ENCODE measurements at places on chromosomes 4 and X. TPM values are rescaled to one million over a fixed set of nuclear protein-coding genes. Genes with fewer than 3 reads are reported as not detected.

DNA sequence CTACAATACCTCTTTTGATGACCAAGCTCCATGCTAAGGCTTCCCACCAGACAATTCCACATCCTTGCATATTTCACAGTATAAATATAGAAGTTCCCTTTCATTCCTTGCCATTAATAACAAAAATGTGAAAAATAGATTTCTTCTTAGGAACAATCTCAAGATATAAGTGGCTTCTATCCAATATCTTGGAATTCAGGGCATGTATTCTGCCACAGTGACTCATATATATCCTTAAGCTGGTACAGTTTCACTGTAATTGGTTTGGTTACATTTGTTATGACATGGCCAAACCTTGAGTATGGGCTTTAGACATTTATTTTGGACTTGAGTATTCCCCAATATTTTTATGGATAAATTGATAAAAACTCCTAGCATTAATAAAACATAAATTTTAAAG is 181.7 kb upstream of the DDX53 start:
- DNase-seq, result no peak

CLDN22 gene
- not detected for total RNA-seq

DNA sequence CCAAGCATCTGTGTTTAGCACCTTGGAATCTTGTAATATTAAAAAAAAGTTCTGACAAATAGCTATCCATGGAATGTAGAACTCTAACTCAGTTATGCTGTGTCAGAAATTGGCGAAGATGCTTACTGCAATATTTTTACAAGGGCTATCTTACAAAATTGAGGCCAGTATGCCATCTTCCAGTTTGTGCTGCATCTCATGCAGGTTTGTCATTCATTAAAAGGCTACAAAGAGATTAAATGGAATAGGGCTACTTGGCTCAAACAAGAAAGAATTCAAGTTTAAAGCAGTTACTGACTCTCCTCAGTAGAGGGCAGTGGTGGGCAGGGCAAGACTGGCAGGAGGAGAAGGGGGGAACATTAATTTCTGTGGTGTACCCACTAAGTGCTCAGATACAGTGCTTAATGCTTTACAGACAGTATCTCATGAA is 66.5 kb downstream of the SHROOM4 start:
- DNase-seq, result no peak

F9 gene
- not detected for total RNA-seq

- no peak for DNase-seq
Observed at GRCh38 chr4:12084690-12085089, 656.0 kb upstream of the HS3ST1 start.

- no peak for DNase-seq
Observed at GRCh38 chrX:7891928-7892327, 35.3 kb downstream of the PNPLA4 start.

FGF13 gene
- total RNA-seq, result not detected

TLL1 gene
- not detected for total RNA-seq

RHOH gene
- 190 TPM for total RNA-seq

GRCh38 chr4:121155893-121156292 is 8.2 kb downstream of the TNIP3 start:
- DNase-seq, result no peak

DNA sequence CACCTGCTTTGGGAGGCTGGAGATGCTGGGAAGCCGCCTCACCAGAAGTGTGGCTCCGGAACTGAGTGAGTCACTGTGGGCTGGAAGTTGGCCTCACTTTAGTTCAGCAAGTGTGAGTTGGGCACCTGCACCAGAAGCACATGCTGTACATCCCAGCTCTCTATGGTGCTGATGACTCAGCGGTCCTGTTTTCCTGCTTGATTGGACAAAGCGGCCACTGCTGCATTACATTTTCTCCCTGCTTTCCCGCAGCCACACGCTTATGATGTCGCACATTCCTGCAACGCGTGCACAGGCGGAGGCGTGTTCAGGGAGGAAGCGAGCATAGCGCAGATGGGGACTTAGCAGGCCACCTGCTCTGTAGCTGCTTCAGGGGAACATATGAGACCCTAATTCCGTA is 26.7 kb upstream of the CLDN34 start:
- no peak for DNase-seq

ARL13A gene
- total RNA-seq, result not detected

DNA sequence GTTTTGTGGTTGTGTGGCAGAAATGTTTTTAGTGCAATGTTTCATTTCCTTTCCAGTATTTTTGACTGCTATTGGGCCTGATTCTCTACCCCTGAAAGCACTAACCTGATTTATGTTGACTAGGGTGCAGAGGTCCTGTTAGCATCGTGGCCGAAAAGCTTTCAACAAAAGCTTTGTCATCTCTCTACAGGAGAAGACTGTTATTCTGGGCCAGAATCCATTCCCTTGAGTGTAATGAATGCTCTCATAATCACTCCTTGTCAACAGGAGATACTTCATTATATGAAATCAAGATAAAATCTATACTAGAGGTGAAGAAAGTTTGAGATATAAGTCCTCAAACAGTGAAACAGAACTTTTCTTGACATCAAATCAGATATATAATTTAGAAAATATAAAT is 195.5 kb downstream of the ZNF330 start:
- DNase-seq, result no peak

SLC34A2 gene
- total RNA-seq, result not detected

SOX3 gene
- total RNA-seq, result not detected

DNA sequence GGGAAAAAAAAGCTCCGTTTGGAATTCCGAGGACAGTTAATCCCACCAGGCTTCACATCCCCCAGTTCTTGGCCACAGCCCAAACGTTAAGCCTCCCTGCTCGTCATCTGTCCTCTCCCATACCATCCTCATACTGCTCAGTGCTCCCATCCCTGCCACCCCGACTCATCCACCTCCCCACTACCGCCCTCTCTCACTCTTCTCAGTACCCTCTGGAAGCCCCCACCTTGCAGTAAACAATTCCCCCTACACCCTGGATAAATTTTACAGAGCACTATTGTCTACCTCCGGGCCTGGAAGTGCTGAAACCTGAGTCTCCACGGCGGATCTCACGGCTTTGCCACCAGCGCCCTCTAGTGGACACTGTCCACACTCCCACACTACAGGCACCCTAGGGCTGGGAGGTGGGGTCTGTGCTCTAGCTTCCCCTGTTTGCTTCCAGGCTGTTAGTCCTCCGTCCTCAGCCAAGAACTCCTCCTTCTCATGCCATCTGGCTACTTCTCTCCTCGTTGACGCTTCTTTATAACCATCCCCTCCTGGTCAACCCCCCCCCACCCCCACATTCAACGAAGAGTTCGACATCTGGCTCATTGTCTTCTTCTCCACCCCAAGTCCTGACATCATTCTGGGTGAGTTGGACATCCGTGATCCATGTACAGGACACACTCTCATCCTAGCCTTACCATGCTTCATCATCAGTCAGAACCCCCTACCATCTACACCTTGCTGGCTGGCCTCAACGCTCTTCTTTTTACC is 54.5 kb downstream of the RTL9 start:
- peak; percentile 61 for DNase-seq

- no peak for DNase-seq
Observed at GRCh38 chr4:103204111-103204510, 6.0 kb upstream of the CENPE start.

DNA sequence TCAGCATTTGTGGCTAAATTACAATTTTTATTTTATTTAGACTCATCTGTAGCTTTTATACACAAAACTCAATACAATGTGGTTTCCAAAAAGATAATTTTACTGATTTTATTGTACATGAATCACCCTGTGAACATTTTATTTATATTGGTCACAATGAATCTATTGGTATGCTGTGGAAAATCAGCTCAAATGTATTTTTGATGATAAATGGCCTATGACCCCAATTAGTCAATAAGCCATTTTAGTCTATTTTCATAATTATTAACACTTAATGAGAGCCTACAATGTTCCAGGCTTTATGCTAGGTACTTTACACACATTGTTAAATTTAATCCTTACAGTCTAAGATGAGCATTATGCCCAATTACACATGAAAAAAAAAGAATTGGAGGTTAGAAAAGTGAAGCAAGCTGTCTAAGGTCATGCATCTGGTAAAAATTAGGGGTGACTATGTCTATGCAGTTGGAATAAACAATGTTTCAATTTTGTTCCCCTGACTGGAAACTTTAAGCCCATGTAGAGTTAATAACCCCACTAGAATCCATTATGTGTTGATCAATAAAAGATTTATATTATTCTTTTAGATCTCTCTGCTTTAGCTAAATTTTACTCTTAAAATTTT is 344.7 kb downstream of the PABPC4L start:
- DNase-seq, result no peak

TDO2 gene
- not detected for total RNA-seq

DNA sequence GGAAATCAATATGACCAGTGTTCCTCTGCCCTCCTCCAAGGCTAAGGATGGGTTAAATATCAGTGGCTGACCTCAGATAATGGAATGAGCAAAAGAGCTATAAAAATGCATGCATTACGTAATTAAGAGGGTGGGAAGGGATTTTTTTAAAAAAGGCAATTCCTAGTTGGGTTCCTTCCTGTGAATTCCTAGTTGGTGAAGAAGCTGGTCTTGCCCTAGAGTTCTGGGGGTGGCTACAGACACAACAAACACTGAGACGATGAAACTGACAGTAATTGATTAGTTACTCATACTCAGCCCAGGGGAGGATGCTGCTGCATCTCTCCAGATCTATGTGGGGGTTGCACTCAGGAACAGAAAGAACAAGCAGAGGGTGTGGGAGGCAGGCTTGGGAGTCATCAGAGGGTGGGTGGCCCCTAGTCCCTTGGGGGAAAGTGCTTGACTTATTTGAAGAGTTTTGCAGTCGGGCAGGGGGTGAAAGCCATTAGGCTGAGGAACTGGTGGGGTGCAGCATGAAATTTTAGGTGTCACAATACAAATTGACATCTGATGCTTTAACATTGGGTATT is 662.0 kb upstream of the FRG1 start:
- DNase-seq, result no peak

F8A1 gene
- 50.5 TPM for total RNA-seq

DNA sequence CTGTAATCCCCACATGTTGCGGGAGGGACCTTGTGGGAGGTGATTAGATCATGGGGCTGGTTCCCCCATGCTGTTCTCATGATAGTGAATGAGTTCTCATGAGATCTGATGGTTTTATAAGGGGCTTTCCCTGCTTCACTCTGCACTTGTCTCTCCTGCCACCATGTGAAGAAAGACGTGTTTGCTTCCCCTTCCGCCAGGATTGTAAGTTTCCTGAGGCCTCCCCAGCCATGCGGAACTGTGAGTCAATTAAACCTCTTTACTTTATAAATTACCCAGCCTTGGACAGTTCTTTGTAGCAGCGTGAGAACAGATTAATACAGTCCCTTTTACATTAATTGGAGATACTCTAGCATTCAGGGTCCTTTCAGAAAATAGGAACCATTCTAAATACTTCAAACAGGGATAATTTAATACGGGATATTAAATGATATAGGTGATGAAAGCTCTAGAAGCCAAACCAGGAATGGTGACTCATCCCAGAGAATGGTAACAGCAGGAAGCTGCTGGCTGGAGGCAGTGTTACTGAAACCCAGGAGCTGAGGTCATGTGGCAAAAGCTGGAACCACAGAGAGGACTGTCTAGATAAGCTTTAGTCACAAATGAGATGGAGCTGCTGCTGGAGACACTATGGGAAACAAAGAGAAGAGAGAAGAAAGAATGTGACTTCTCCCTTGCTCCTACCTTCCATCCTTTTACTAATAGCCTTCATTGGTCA is 57.3 kb downstream of the GSTCD start:
- DNase-seq, result no peak

DNA sequence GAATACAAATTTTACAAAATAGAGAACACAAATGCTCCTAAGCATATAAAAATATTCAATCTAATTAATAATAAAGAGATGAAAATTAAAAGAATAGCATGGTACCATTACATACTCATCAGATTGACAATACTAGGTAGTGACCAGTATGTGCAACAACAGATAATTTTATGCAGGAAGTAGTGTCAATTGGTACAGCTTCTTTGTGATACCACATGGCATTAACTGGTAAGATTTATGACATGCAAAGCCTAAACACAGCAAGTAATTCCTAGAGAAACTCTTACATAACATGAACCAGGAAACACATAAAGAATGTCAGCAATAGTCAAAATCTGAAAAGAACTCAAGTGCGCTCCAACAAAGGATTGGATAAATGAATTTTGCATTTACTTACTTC is 26.3 kb downstream of the CXCL2 start:
- DNase-seq, result no peak

DNA sequence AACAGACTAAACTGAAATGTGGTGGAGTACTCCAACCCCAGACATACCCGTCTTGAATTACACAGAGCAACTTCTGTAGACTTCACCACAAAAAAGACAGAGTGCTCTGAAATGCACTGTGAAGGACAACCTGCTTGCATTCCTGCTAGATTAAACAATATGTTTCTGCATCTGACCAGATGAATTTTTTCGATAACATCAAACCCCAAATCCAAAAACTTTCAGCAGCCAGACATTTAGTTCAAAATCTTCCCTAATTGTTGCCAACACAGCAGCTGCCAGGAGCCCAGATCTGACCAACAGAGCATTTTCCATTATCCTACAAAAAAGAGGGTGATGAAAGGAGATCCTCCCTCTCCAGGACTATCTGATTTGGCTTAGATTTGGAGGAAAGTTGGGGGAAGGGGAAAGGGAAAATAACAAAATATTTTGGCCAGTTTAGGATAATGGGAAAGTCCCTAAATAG is 356.5 kb downstream of the PDGFC start:
- no peak for DNase-seq

DNA sequence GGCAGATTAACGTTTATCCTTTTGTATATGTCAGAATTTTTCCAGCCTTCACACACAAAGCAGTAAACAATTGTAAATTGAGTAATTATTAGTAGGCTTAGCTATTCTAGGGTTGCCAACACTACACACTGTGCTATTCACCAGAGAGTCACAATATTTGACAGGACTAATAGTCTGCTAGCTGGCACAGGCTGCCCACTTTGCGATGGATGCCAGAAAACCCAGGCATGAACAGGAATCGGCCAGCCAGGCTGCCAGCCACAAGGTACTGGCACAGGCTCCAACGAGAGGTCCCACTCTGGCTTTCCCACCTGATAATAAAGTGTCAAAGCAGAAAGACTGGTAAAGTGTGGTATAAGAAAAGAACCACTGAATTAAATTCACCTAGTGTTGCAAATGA is 94.8 kb downstream of the TET2 start:
- DNase-seq, result no peak

SEL1L3 gene
- total RNA-seq, result 62.8 TPM

- no peak for DNase-seq
Observed at GRCh38 chr4:146478009-146478408, 43.7 kb downstream of the SLC10A7 start.

LRRC66 gene
- total RNA-seq, result 0.25 TPM

GRCh38 chr4:188691811-188692210 is 552.6 kb downstream of the TRIML1 start:
- no peak for DNase-seq

GRCh38 chrX:18194688-18195087 is 26.0 kb downstream of the BEND2 start:
- DNase-seq, result no peak

GNRHR gene
- not detected for total RNA-seq

Measured in activated naive CD8-positive, alpha-beta T cell treated with anti-CD3 and anti-CD28 coated beads, Interleukin-2, amount 10 ng/mL, durations not matched to agents 7 days and 5 days (primary cell).